ENCODE measurements at places on chromosomes 7 and 10.
A peak's percentile ranks its signal among the peaks of the same experiment; 100 is the strongest.

GRCh38 chr10:132975831-132976682 lies 33.7 kb upstream of the CFAP46 start:
- DNase-seq, result no peak

GRCh38 chr7:80008039-80008438 lies 126.6 kb upstream of the GNAI1 start:
- no peak for DNase-seq

GRCh38 chr7:36280840-36281812 lies 108.5 kb upstream of the ANLN start:
- DNase-seq, result peak; percentile 57

DNA sequence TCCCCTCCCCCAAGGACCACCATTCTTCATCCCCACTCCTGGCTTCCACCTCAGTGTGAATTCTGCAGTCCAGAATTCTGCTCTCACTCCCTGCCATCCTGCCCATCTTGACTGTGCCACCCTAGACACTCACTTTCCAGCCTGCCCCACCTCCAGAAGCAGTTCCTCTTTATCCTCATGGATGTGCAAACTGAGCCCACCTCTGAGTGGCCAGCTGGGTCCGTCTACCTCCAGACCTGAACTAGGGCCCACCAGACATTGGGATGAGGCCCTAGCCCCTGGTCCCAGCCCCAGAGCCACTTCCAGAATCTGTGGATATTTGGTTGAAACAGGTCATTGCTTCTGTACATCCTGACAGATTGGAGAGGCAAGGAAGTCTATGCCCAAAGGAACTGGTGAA lies 58.5 kb downstream of the GRID1 start:
- no peak for DNase-seq

- DNase-seq, result no peak
Measured at GRCh38 chr7:2080060-2080387, 152.7 kb downstream of the MAD1L1 start.

GRCh38 chr7:155941688-155942087 lies 129.4 kb upstream of the SHH start:
- no peak for DNase-seq

DNA sequence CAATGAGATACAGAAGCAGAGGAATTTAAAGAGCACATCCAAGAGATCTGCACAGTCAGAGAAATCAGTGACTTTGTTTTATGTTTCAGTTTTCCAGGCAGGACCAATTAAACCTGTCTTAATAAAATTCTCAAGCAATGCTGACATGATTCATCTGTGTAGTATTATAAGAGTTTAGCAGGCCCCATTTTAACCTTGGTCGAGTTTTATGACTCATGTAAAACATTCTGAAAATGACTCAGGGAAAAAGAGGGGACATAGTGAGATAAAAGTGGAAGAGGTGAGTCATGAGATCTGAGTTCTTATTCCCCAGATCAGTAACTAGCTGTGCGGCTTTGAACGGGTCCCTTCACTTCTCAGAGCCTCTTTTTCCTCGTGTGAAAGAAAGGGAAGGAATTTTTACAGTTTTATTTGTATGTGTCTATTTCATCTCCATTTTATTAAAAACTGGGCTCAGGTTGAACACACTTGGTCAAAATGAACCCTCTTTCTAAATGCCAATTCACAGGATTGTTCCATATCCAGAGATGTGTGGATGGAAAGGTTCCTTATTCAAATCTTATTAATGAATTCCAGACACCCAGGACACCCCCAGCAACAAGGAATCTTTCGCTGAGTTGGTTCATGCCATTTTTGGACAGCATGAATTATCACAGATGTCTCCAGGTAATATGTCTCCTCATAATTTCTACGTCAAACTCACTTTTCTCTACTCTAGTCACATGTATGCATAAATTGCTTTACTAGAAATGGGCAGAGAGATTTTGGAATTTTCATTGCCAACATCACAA lies 143.2 kb downstream of the JAZF1 start:
- DNase-seq, result peak; percentile 85

DNA sequence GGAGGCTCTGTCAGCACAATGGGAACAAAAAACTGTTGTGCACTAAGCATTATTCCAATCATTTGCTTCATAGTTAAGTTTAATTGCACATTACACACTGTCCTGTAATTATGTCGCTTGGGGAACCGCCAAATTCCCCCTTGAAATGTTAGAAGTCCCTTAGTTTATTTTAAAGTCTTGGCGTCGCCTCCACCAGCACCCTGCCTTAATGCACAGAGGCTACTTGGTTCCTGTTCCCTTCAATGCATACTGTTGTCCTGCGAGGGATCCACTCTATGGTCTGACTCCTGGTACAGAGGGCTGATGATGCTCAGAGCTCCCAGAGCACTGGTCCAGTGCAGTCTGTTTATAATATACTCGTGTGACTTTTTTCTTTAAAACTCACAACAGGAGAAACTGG lies 330.7 kb downstream of the ELMO1 start:
- DNase-seq, result no peak

GRCh38 chr7:13627455-13627854 lies 362.0 kb downstream of the ETV1 start:
- no peak for DNase-seq

DNA sequence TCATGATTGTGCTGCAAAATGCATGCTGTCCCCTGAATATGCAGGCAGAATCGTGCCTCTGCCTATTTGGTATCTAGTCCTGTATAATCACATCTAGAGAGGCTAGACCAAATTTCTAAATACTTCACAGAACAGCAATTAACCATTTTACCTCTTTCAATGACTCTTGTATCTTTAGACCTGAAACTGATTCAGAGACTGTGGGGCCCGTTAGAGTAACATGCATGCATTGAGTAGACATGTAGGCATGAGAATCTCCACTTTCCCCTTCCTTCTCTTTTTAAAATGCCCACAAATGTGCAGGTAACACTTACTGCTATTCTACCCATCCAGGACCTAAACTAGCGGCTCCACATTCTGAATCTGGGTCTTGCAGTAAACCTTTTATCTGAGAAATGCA lies 8.8 kb downstream of the ZNF92 start:
- DNase-seq, result no peak

- DNase-seq, result no peak
Measured at GRCh38 chr7:93810561-93810960, 80.0 kb downstream of the TFPI2 start.

DNA sequence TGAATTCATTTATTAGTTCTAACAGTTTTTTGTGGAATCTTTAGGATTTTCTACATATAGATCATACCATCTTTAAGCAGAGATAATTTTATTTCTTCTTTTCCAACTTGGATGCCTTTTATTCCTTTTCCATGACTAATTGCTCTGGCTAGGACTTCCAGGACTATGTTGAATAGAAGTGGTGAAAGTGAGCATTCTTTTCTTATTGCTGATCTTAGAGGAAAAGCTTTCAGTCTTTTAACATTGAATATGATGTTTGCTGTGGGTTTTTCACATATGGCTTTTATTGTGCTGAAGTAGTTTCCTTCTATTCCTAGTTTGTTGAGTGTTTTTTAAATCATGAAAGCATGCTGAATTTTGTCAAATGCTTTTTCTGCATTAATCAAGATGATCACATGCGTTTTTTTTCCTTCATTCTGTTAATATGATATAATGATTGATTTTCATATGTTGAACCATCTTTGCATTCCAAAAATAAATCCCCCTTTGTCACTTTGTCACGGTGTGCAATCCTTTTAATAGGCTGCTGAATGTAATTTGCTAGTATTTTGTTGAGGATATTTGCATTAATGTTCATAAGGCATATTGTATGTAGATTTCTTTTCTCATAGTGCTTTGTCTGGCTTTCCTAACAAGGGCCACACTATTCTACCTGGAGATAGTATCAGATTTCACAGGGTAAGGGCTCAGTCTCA lies 92.9 kb downstream of the ZNF467 start:
- DNase-seq, result no peak

- DNase-seq, result no peak
Measured at GRCh38 chr7:133478591-133479135, 225.8 kb downstream of the EXOC4 start.

DNA sequence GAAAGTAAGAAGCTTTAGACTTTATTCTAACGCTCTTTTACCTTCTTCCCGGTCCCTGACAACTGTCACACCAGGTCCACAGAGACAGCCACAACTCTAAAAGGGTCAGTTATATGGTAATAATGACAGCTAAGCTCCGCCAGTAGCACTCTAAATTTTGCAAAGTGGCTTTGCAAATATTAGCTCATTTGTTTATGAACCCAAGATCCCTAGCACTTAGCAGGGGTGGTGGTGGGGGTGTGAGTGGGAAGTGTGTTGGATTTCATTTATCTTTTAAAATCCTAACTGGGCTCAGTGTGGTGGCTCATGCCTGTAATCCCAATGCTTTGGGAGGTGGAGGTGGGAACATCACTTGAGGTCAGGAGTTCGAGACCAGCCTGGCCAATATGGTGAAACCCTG lies 34.8 kb upstream of the SDK1 start:
- DNase-seq, result no peak

- no peak for DNase-seq
Measured at GRCh38 chr7:17037356-17037755, 155.6 kb upstream of the AGR3 start.

- DNase-seq, result no peak
Measured at GRCh38 chr7:1981201-1981877, 251.4 kb downstream of the MAD1L1 start.

DNA sequence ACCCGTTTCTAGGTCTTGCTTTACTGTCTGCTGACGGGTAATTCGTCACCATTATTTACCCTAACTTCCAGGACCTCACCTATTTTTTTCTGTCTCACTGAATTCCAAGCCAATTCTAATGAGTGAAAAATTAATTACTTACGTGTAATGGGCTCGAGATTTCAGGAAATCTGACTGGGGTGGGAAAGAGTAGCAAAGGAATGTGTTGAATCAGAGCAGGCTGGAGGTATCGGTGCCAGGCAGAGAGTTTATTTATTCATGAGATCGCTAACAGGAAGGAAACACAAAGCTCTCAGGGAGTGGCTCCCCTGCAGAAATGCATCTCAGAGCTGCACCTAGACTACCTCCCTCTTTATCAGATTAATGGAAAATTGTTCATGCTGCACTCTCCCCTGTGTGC lies 4.0 kb upstream of the DIP2C start:
- DNase-seq, result no peak

GRCh38 chr10:84412482-84412881 lies 84.1 kb downstream of the CCSER2 start:
- no peak for DNase-seq

GRCh38 chr7:83921941-83922607 lies 272.5 kb downstream of the SEMA3A start:
- peak; percentile 20 for DNase-seq

- peak; percentile 72 for DNase-seq
Measured at GRCh38 chr7:132865366-132866143, 216.3 kb downstream of the CHCHD3 start.

DNA sequence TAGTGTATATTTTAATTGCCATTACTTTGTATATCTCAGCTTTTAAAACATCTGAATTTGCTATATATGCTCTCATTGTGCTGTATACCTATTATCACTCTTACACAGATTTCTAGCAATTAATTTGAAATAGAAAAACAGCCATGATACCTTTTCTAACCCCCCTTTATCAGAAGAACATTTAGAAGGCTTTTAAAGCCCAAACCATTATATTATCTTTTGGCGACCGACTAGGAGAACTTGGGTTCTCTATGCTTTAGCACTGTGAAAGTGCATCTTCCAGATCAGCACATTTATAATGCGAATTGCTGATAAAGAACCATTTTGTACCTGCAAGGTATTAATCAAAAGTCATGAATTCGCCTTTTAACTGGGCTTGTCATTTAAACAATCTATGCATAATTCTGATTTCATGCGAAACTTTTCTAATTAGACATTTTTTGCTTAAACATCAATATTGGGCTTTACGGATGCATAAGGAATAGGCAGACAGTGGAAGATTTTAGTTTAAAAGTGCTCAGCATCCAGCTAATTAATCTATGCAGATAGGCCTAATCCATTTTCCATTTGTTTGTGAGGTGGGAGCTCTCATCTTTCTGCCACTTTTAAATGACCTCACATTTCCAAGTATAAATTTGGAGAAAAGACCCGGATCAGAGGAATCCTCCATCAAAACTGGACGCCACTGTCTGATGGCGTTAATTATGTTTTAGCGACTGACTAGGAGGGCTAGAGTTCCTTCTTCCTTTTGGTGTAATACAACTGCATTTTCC lies 1.2 kb upstream of the MLLT10 start:
- DNase-seq, result no peak

- DNase-seq, result peak; percentile 60
Measured at GRCh38 chr10:70212879-70213278, 20.4 kb downstream of the PPA1 start.

DNA sequence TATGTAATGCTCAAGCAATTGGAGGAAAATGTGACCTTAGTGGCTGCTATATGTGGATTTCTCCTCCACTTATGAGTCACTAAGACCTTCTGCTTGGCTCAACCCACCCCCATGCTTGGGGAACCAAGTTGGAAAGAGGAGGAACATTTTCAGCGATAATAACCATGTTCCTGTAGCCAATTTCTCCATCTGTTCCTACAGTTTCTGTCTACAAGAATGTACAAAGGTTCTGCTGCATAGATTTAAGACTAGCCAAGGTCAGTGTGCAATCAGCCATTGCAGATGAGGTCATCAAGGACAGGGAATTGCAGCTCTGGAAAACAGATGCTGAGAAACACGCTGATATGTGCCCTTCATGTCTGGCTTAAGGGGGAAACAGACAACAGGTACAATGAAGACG lies 5.6 kb upstream of the NRCAM start:
- DNase-seq, result no peak
